ENCODE measurements at places on chromosomes 16 and 17. TPM values are rescaled to one million over a fixed set of nuclear protein-coding genes. Genes with fewer than 3 reads are reported as not detected.

ZP2 gene
- total RNA-seq, result not detected

ZNF768 gene
- total RNA-seq, result 17.9 TPM

LITAFD gene
- total RNA-seq, result not detected

CD300LD gene
- not detected for total RNA-seq

All from endothelial cell of coronary artery (primary cell).